Endothelial cell of umbilical vein (primary cell): ENCODE measurements at places on chromosomes 7 and 10.

GRCh38 chr10:49076741-49077521 lies 38.4 kb downstream of the VSTM4 start:
- no peak for DNase-seq

- DNase-seq = peak; percentile 88
Measured at GRCh38 chr7:111438369-111439289, 123.7 kb downstream of the IMMP2L start.

- DNase-seq = no peak
Measured at GRCh38 chr10:88271761-88272543, 311.2 kb downstream of the RNLS start.

GRCh38 chr10:28365840-28366239 lies 63.0 kb upstream of the MPP7 start:
- no peak for DNase-seq

DNA sequence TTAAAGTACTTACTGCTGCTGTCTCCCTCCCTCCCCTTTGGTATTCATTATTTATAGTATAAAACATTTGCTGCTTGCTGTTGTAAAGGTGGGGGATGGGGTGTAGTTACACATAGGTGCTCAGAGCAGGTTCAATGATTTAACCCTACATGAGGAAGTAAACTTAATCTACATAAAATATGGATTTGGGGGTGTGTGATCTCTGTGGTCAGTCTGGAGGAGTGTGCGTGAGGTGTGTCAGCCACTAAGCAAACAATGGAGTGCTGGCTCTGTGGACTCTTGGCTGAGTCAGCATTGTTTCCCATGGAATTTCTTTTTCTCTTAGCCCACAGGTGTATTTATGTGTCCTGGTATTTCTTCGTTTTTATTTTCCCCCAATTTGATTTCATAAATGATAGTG lies 133.9 kb downstream of the AUTS2 start:
- DNase-seq = no peak

DNA sequence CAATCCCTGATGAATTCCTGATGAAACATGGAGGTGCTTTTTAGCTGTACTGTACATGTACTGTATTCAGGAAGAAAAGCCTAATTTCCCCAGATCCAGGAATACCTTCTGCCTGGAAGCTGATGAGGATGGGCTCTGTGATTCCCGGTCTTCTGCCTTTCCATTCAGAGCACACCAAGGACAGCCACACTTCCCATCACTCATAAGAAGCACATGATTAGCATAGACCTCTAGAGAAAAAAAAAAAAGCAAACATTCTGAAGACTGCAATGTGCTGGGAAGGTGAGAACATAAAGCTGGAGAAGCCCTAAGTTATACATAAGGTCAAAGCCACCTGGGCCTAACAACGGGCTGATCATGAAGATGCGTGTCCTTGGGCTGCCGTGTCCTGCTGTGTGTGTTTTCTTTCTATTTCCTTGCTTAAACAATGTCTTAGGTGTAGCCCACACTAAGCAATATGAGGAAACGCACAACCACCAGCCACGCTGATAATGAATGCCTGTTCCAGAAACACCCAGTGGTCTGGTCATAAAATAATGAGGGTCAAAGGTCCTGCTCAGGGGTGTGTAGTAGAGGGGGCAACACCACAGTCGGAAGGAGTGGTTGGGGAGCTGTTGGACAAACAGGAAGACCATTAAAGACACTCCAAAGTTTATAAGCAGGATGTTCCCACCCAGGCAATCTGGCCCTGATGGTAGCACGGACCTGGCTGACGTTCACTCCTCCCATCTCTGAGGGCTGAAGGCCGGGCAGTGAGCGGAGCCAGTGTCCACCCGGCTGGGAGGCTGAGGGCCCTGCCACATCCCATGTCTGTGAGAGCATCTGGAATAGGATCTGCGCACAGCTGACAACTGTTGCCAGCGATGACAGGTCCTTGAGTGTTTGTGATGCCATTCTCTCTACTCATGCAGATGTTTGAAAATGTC lies 7.9 kb downstream of the PKD1L1 start:
- peak; percentile 40 for DNase-seq

DNA sequence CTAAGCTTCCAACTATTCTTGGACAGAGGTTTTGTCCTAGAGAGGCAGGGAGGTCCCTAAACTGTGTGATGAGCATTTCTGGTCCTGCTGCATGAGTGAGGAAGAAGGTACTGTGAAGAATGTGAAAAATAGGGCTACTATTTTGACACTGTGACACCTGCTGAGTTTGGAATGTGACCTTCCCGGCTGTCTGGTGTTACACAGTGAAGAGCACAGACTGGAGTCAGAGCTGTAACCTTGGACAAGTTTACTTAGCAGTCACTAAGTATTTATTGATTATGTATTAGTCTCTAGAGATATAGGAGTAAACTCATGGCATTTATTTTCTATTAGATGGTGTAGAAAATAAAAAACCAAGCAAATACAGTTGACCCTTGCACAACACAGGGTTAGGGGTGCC lies 12.3 kb downstream of the GOLGA7B start:
- no peak for DNase-seq

- DNase-seq = no peak
Measured at GRCh38 chr10:44962870-44963738, 3.5 kb downstream of the RASSF4 start.

DNA sequence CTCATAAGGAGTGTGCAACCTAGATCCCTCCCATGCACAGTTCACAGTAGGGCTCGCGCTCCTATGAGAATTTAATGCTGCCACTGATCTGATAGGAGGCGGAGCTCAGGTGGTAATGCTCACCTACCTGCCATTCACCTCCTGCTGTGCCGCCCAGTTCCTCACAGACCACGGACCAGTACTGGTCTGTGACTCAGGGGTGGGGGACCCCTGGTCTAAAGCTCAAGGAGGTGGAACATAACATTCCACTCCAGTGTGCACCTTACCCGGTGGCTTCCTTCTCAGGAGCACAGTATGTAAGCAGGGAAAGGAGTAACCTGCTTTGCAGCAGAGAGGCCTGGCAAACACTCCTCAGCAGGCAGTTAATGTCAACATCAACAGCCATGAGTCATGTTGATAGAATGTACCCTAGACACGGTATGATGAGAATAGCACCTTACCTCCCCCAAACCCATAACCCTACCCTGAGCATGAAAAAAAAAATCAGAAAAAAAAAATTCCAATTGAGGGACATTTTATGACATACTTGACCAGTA lies 273.5 kb downstream of the FGFR2 start:
- no peak for DNase-seq

DNA sequence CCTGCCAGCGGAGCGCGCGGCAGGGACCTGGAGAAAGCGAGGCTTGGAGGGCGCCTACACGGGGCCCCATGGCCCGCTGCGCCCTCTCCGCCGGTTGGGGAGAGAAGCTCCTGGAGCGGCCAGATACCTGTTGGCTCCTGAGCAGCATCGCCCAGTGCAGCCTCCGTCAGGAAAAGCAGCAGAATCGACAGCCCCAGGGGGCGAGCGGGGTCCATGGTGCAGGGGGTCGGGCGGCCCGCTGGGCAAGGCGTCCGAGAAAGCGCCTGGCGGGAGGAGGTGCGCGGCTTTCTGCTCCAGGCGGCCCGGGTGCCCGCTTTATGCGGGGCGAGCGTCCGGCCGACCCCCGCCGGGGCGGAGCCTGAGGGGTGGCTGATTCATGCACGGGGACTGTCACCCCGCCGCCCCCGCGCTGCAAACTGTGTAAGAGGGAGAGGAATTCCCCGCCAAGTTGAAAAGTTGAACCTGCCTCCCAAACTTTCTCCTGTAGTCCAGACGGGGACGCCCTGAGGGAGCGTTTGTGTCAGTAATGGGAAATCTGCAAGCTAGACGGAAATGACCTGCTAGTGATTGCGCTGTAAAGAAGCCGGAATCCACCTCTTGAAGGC lies at the start of gene TFPI2:
TFPI2 (minus strand) TSS at position 290 of the 605 bp plus-strand sequence; CDS start at position 215, 75 bp downstream.
- DNase-seq = peak; percentile 62

DNA sequence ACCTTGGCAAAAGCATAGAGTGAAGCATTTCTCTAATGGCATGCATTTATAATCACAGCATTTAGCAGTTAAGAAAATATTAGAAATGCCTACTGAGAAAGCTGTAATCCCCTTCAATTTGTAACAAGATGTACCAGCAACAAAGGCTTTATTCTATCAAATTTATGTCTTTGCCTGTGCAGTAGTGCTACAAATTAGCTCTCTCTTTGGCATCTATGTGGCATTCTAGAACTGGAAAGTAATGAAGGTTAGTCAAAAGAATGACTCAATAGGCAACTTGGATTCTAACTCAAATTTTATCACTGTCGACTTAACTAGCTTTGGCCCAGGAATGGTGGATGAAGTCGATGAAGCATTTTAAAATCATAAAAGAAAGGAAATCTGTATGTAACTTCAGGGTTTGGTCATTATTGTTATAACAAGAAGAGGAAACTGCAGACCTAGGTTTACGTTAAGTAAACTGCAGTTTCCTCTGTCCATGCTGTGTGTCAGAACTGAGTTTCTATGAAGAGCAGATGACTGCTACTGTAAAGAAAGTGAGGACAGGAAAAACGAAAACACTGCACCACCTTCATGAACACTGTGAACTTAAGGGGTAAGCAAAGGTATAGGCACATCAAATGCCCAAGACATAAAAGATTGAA lies 140.0 kb downstream of the RAPGEF5 start:
- peak; percentile 80 for DNase-seq

GRCh38 chr7:110442381-110442837 lies 648.5 kb upstream of the LRRN3 start:
- peak; percentile 68 for DNase-seq

DNA sequence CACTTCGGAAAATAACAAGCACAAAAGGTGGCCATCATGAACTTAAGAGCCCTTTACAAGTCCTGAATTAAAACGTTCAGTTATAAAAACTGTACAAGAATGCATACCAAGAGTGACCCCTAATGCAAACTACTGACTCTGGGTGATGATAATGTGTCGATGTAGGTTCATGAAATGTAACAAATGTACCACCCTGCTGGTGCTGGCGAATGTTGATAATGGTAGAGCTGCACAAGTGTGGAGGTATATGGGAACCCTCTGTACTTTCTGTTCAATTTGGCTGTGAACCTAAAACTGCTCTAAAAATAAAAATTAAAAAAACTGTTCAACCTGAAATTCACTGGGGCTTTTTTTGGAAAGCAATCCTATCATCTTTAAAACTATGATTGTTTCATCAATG lies 3.3 kb downstream of the FAM133B start:
- no peak for DNase-seq

- DNase-seq = peak; percentile 21
Measured at GRCh38 chr7:140242057-140243031, 65.6 kb upstream of the KDM7A start.

- DNase-seq = no peak
Measured at GRCh38 chr10:119973281-119973680, 80.8 kb downstream of the SEC23IP start.

DNA sequence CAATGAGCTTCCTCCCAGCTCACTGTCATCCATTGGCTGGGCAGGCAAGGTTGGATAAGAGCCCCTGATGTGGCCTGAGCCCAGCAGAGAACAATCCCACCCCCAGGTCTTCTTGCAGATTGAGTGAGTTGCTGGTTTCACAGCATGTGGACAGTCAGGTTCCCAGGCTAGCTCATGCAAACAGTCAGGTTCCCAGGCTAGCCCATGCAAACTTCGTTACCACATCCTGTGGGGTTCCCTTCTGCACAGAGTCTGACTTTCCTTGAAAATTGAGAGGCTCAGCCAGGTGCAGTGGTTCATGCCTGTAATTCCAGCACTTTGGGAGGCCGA lies 67.1 kb downstream of the TMEM130 start:
- DNase-seq = no peak

- DNase-seq = no peak
Measured at GRCh38 chr7:73887762-73888161, 26.8 kb downstream of the TMEM270 start.

GRCh38 chr7:69465262-69465661 lies 133.0 kb upstream of the AUTS2 start:
- DNase-seq = no peak

DNA sequence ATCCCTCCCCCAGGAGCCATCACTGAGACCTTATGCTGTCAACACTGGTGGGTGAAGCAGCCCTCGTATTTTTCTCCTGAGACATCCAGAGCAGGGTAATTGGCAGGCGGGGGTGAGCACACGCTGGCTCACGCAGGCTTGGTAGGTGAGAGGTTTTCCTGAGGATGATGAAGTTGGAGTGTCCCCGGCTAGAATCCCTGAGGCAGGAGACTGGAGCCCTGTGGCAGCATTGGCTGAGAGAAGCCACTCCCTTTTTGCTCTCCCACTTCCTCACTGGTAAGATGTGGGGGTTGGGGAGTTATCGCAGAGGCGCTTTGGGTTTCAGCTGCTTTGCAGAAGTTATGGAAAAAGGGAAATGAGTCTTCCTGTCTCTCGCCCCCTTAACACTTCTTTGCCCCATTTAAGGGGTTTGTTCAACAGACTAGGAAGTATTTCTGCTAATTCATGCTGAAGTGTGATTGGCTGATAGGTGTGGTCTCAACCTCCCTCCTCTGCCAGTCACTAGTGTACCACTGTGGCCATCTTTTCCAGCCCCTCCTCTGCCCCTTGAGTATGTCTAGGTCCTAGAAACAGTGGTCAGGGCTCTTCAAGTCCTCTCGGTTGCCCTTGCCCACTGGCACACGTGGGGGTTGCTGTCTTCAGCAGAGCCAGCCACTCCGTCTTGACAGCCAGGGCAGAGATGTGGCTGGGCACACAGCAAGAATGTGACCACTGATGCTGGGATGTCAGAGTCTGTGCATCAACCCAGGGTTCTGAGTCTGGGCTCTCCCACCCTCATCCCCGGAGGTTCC lies 5.7 kb downstream of the ARPC1B start:
- DNase-seq = peak; percentile 79

GRCh38 chr10:113985297-113985844 lies 58.3 kb upstream of the ADRB1 start:
- no peak for DNase-seq

DNA sequence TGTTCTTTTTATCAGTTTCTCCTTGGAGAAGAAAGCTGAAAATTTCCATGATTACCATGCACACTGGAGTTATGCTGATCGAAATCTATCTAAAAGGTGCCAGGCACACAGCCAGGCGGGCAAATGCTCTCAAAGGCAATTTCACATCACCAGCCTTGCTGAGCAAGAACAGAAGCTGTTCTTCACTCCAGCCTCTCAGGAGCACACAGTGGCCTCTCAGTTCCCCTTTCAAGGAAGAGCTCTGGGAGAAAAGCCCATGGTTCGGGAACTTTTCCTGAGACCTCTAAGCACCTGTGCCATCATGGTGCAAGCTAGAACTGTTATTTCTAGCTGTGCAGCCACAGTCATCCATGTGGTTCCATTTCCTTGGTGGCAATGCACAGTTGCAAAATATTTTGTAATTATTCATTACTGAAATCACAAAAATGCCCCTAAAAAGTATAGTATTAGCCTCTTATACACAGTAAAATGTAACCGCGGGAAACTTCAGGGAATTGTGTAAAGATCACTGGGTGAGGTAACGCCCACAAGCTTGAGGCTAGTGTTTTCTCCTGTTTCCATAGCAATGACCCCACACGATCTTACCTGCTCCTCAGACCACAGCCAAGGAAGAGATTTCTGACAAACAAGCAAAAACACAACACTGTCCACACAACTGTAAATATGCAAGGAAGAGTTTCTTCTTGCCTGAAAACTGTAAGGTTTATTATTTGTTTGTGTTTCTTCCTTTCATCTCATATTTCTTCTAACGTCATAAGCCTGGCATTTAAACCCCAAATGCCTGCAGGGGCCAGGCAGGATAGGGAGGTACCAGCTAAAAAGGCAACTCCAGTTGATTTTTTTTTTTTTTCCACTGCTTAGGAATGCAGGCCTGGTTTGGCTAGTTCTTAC lies 121.2 kb downstream of the FAM107B start:
- peak; percentile 47 for DNase-seq
